Activated CD8-positive, alpha-beta T cell treated with anti-CD3 and anti-CD28 coated beads, Interleukin-2, amount 10 ng/mL, durations not matched to agents 7 days and 5 days (primary cell): ENCODE measurements at places on chromosomes 7 and 10. TPM values are rescaled to one million over a fixed set of nuclear protein-coding genes. Genes with fewer than 3 reads are reported as not detected.
A peak's percentile ranks its signal among the peaks of the same experiment; 100 is the strongest.

The NPC1L1 gene
- total RNA-seq: not detected

The PKD1L1 gene
- 0.08 TPM for total RNA-seq

The LRRN3 gene
- 204 TPM for total RNA-seq

The FFAR4 gene
- total RNA-seq: not detected

The GPR158 gene
- not detected for total RNA-seq

The HOXA2 gene
- total RNA-seq: not detected

The TMEM72 gene
- total RNA-seq: not detected

The ZNF479 gene
- not detected for total RNA-seq

The ASIC3 gene
- 3.2 TPM for total RNA-seq

The MET gene
- not detected for total RNA-seq

The EPO gene
- total RNA-seq: not detected

The SFXN3 gene
- 24.7 TPM for total RNA-seq

- H3K36me3 ChIP-seq: peaks cover 2% of the 10 kb centered on the region
- H3K27ac ChIP-seq: peak overlapping the region; percentile 83
- peak overlapping the region; percentile 38 for H3K4me3 ChIP-seq
- H3K4me1 ChIP-seq: peaks cover 32% of the 10 kb centered on the region
- peak; percentile 53 for DNase-seq
Observed at GRCh38 chr7:1533547-1534329, 3.2 kb downstream of the MAFK start.

DNA sequence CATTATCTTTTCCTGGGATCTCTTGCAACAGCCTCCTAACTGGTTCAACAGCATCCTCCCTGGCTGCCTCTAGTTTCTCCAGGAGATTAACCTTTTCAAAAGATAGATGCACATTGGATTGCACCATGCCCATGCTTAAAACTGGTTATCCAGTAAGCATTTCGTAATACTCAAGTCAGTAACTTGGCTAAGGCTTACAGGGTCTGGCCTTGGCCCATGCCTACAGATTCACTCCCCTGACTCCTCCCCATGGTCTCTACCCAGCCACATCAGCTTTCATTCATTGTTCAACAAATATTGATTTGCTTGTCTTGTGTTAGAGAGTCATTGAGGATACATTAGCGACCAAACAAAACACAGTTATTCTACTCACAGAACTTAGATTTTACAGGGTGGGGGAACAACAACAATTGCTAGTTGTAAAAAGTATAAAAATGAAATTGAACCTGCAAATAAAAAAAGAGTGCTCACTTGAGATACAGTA lies 1.8 kb upstream of the KIF20B start:
- no peak for DNase-seq
- peaks cover 21% of the 10 kb centered on the region for H3K36me3 ChIP-seq
- H3K4me3 ChIP-seq: peak overlapping the region; percentile 3

DNA sequence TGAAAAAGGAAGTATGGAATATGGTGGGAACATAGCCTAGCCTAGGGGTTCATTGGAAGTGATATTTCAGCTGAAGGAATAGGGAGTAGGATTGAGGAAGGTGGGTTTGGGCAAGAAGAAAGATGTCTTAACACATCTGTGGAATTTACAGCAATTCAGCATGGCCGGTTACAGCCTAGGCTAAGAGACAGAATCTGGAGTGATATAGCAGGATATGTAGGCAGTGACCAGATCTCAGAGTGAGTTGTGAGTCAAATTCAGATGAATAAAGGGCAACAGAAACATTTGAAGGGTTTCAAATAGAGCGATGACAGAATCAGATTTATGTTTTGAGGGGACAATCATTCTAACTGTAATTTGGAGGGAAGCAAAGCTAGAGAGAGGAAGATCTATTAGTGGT lies 199.0 kb upstream of the PRPS1L1 start:
- H3K4me1 ChIP-seq: no peaks in the 10 kb centered on the region
- no peaks in the 10 kb centered on the region for H3K36me3 ChIP-seq
- peaks cover 5% of the 10 kb centered on the region for H3K27me3 ChIP-seq
- no peak for DNase-seq

DNA sequence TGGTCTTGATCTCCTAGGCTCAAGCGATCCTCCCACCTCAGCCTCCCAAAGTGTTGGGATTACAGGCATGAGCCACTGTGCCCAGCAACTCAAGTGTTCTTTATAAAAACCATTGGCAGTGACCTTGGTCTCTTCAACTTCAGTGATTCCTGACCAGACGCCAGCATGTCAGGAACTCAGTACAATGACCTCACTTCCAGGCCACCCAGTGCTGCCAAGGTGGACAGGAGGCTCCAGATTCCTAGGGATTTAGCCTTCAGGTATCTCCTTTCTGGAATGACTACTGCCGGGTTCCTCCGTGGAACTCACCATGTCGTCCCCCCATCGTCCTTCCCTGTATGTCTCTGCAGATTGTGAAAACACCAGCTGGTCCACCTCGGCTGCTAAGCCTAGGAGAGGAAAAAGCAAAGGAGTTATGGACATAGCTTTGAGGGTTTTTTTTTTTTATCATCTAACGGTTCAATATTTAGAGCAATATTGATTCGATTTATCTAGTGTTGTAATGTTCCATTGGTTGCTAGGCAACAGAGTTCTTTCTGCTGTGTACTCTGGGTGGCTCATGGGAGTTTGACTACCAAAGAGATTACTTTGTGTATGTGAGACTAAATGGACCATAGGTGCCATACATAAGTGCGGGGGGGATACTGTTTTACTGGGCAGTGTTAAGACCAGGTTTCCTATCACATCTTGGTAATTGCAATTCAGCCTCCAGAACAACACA lies 425.8 kb upstream of the AUTS2 start:
- H3K27ac ChIP-seq: no peak overlapping the region
- DNase-seq: no peak
- no peaks in the 10 kb centered on the region for H3K36me3 ChIP-seq
- H3K4me3 ChIP-seq: no peak overlapping the region
- no peaks in the 10 kb centered on the region for H3K27me3 ChIP-seq

DNA sequence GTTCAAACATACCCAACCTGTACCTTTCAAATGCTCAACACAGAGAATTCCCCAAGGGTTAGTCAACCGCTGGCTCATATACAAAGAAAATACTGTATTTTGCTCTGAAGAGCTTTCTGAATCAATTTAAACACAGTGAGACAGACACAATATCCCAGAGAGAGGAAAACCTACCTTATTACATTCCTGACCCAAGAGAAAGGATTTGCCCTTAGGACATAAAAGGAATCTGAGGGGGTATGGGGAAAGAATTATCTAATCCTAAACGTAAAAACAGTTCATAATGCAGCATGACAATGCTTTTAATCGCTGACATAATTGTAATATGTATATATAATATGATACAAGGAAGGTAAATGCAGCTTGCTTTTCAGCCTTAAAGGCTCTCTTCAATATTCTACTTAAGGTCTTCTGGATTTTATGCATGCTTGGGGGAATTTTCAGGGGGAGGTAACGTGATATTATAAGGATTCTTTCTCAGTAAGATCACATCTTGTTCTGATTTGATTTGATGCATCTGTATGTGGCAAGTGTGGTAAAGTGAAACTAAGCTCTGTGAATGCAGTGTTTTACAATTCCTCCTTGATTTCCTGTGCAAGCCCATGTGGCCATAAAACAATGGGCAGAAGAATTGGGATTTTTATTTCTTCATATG lies 240.5 kb downstream of the GLI3 start:
- H3K27me3 ChIP-seq: no peaks in the 10 kb centered on the region
- no peak overlapping the region for H3K27ac ChIP-seq
- no peak overlapping the region for H3K4me3 ChIP-seq
- H3K36me3 ChIP-seq: no peaks in the 10 kb centered on the region

- no peaks in the 10 kb centered on the region for H3K27me3 ChIP-seq
- H3K4me1 ChIP-seq: peaks cover 32% of the 10 kb centered on the region
- peaks cover 24% of the 10 kb centered on the region for H3K36me3 ChIP-seq
- H3K27ac ChIP-seq: peak overlapping the region; percentile 87
Observed at GRCh38 chr7:139635526-139636302, 112.2 kb downstream of the CLEC2L start.

- H3K27me3 ChIP-seq: peaks cover 5% of the 10 kb centered on the region
- no peaks in the 10 kb centered on the region for H3K36me3 ChIP-seq
- DNase-seq: no peak
- H3K4me3 ChIP-seq: no peak overlapping the region
Observed at GRCh38 chr7:97818066-97818663, 54.0 kb downstream of the ASNS start.

DNA sequence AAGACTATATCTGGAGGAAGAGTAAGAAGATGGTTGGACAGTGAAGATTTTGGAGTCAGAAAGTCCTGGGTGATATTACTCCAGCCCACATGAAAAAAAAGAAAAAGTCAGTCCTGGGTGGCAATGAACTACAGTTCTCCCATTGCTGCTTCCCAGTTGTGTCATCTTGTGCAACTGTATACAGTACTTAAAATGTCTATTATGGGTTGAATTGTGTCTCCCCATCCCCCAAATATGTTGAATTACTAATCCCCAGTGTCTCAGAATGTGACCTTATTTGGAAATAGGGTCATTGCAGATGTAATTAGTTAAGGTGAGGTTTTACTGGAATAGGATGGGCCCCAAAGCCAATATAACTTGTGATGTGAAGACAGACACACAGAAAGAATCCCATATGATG lies 15.6 kb downstream of the SEC23IP start:
- H3K4me1 ChIP-seq: peaks cover 4% of the 10 kb centered on the region
- no peak overlapping the region for H3K27ac ChIP-seq
- H3K4me3 ChIP-seq: no peak overlapping the region
- no peak for DNase-seq
- H3K27me3 ChIP-seq: no peaks in the 10 kb centered on the region

DNA sequence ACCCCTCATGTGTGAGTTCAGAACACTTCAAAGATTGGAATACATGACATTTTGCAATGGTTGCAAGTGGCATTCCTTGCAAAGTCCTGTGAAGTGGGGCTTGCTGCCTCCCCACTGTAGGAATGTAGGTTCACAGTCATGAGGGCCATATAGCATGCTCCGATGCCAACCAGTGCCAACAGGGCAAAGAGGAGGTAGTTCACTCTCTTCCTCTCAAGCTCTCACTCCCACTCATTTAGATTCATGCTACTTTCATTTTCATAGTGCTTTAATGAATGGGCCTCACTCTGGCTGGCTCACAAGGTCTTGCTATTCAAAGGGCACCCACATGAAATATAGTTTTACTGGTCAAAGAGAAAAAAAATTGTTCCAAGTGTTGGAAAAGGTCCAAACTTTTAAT lies 169.9 kb upstream of the AOAH start:
- peak; percentile 21 for DNase-seq
- H3K4me1 ChIP-seq: peaks cover 17% of the 10 kb centered on the region
- H3K36me3 ChIP-seq: peaks cover 50% of the 10 kb centered on the region
- no peak overlapping the region for H3K4me3 ChIP-seq
- peak overlapping the region; percentile 56 for H3K27ac ChIP-seq

DNA sequence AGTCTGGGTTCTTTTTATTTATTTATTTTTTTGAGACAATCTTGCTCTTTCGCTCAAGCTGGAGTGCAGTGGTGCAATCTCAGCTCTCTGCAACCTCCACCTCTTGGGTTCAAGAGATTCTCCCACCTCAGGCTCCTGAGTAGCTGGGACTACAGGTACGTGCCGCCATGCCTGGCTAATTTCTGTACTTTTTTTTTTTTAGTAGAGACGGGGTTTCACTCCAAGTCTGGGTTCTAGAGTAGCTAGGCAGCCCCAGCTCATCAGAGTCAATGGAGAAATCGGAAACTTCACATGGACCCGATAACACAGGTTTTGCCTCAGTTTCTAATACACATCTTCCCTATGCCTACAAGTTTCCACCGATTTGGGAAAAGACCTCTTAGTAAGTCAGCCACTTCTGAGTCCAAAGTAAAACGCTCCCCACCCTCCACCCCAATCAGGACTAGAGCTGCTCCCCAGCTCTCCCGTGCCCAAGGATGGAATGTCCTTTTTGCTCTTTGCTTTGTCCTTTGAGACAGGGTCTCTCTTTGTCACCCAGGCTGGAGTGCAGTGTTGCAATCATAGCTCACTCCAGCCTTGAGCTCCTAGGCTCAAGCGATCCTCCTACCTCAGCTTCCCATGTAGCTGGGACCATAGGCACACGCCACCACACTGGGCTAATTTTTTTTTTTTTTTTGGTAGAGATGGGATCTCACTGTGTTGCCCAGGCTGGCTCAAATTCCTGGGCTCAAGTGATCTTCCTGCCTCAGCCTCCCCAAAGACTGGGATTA lies 3.8 kb upstream of the SERPINE1 start:
- H3K27me3 ChIP-seq: peaks cover 23% of the 10 kb centered on the region
- H3K4me1 ChIP-seq: peaks cover 58% of the 10 kb centered on the region
- peak overlapping the region; percentile 44 for H3K4me3 ChIP-seq
- DNase-seq: no peak
- no peak overlapping the region for H3K27ac ChIP-seq

DNA sequence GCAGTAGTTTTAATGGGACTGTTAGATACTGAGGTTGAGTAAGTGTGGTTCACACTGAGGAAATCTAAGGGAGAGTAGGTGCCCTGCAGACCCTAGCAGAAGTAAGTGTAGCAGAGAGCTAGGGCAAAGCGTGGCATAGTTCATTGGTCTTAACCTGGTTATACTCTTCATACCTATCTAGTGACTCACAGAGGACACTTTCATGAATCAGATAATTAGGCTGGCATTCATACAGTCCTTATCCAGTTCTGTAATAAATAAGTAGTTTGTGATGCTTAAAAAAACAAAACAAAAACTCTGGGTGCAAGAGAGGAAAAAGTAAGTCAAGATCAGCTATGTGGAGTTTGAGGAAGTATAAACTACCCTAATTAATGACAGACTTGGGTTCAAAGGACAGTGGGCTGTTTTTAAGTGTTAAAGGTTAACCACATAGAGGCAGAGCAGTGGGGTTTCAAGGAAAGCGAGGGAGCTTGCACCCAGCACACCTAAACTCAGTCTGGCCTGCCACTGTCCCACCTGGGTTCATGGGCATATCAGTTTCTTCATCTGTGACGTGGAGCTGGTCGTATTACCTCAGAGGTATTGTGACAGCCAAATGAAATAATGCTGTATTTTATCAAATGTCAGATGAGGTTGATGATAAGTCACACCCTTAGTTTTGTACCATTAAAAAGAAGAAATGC lies 27.1 kb downstream of the LMTK2 start:
- H3K27ac ChIP-seq: no peak overlapping the region
- no peak for DNase-seq
- peaks cover 33% of the 10 kb centered on the region for H3K27me3 ChIP-seq
- H3K4me3 ChIP-seq: no peak overlapping the region

- H3K4me1 ChIP-seq: peaks cover 6% of the 10 kb centered on the region
- peaks cover 36% of the 10 kb centered on the region for H3K27me3 ChIP-seq
- H3K27ac ChIP-seq: no peak overlapping the region
- H3K36me3 ChIP-seq: no peaks in the 10 kb centered on the region
Observed at GRCh38 chr7:124035706-124036105, 2.8 kb upstream of the TMEM229A start.

DNA sequence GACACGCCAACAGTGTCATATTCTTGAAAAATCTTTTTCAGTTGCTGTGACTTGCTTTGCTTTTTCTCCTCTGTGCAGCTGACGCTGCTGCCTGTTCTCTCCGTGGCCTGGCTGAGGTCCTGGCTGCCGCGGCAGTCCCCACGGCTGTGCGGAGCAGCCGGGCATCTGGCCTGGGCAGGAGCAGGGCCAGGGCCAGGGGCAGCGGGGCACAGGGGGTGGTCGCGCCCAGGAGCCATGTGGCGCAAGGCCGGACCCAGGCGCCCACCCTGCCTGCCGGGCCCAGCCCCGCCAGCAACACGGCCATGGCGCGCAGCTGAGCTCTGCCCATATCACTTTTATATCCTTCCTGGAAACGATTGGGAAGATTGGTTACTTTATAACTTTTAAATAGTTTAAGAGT lies 109.4 kb upstream of the ACBD5 start:
- H3K4me1 ChIP-seq: peaks cover 3% of the 10 kb centered on the region
- no peak overlapping the region for H3K4me3 ChIP-seq
